Breast epithelium (tissue), 4 donors: ENCODE measurements at places on chromosomes 1 and 21.

DNA sequence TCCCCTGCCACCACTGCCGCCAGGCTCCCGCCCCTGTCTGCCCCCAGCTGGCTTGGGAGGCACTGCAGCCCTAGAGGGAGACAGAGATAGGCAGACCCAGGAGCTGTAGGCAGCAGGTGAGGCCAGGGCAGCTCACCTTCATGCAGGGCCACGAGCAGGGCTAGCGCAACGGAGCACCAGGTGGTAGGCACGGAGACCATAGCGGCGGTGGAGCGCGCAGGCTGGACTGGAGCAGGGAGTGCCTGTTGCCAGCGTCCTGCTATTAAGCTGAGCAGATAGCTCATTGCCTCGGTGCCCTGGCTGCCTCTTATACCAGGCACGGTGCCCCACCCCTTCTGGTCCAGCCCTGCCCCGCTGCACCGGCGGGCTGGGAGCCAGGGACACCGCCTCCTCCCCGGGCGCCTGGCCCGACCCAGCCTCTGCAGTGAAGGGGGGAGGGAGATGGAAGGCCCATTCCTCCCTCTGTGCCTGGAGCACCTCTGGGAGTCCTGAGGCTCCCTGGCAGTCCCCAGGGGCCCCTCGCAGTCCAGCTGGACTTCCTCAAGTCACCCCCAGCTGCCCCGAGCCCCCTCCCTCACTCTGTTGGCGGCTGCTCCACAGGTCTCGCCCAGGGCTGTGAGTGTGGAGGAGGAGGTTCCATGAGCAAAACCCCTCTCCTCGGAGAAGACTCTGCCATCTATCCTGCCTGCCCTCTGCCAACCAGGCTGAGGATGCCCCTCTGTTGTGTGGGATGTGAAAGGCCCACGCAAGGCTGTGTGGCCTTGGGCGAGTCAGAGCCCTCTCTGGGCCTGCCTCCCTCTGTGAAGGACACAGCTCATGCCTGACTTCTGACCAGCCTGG is at the start of gene EDN2:
Gene EDN2 (minus strand): TSS at position 282 of the 840 bp plus-strand sequence. CDS start 82 bp downstream, at position 200.
- DNase-seq: peak; percentile 74

DNA sequence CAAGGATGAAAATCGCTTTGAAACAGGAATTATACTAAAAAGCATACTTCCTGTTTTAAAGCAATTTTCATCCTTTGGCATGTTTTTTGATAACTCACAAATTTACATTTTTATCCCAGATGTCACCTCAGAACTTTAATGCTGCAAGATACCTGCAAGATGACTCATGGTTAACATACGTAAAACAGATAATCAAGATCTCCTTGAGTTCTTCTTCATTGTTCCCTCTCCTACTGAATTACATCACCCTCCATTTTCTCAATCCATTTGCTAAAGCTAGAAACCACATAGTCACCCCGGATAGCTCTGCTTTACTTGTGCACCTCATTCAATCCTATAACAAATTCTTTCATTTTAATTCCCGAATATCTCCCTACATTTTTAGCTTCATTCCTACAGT is 1114.2 kb downstream of the PLA2G4A start:
- DNase-seq: no peak

DNA sequence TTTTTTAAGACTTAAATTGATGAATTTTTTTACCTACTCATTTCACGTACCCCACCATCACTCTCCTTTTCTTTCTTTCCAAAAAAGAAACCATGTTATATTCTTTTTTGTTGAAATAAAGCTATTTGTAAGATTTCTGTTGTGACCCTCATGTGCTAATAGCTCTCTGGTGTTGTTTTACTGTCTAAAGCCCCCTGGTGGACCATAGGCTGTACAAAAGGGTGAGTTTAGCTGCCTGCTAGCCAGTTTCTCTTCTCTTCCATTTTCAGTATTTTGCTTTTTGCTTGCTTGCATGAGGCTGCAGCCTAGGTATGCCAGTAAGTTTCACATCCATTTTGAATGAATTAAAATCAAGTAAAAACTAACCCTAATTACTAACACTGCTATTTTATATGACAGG is 15.6 kb upstream of the VAMP3 start:
- no peak for DNase-seq

DNA sequence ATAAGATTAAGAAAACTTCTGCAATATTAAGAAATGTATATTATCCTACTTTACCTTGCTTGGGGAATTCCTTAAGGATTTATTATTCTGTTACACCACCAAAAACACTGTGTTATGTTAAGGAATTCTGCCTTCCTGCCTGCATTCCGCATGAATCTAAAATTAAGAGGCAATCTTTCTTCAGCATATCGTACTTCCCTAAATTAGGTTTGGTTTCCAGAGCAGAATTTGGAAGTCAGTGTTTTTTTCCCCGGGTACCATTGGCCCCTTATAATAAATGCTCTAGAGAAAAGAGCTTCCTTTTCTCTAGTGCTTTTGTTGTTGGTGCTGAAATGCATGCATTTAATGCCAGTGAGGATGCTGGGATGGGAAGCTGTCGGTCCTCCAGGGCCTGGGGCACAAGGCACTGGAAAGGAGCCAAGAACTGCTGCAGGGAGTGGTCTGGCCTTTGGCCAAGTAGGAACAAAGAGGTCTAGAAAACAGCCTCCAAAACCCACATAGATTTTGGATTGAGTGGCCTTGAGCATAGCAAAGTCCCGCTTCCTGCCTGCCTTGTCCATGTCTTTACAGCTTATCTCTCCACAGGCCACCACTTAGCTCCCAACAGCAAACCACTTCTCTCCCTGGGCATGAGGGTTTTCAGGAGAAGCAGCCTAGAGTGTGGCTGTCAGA is 69.9 kb downstream of the RRAGC start:
- DNase-seq: no peak

DNA sequence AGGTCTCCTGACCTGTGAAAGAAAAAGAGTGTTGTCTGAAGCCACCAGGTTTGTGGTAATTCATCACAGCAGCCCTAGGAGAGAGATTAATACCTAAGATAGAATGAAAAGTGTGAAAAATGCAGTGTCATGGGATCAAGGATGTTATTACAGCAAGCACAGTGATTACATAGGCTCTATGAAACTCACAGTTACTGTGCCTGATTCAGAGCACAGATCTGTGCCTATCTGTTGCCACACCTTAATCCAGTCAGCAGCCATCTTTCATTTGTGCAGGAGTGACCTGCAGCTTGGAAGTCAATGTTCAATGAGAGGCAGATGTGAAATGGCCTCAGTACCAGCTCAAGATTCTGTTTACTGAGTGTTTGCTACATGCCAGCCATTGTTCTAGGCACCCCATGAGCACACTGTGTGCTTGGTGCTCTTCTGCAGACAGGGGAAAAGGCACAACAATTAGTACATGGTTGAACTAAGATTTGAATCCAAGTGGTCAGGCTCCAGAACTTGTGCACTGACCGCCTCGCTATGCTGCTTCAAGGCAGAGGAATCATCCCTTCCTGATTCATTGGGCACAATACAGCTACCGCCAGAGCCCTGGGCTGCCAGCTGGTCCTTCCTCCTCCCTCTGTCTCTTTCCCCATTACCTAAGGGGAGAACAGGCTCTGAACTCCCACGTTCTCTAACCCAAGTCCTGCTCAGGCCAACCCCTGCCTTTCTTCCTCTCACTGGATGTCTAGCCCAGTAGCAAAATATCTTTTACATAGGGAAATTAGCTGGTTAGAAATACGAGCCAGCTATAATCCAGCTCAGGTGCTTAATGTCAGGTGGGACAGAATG is 56.3 kb upstream of the NEK2 start:
- DNase-seq: no peak

DNA sequence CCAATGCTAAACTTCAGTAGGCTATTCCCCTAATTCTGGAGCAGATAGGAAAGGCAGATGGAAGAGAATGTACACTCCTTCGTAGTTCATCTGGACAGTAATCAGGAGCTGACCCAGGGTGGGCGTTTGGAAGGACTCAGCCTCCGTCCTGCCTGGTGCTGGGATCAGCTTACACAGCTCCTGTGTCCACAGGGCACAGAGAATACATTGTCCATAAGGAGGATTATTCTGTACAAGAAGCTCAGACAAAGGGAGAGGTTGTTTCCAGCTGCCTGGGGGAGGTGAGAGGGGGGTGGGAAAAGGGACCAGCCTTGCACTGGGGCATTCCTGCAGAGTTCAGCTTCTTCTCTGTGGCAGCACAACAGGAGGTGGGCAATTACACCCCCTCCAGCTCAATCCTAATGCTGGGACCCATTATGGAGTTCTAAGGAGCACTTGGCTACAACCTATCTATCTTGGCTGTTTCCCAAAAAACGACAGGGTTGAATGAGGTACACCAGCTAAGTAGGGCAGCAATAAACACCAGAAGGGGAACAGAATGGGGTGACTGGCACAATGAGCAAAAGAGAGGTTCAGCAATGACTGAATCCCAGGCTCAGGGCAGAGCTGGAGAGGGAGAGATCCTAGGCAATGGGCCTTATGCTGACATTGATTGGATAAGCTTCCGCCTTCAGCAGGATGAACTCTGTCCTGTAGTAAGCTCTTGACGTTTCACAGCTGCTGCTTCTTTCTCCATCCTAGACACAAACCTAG is 7.4 kb downstream of the MED8 start:
- no peak for DNase-seq

GRCh38 chr21:36508948-36509347 is 29.0 kb upstream of the CLDN14 start:
- no peak for DNase-seq

DNA sequence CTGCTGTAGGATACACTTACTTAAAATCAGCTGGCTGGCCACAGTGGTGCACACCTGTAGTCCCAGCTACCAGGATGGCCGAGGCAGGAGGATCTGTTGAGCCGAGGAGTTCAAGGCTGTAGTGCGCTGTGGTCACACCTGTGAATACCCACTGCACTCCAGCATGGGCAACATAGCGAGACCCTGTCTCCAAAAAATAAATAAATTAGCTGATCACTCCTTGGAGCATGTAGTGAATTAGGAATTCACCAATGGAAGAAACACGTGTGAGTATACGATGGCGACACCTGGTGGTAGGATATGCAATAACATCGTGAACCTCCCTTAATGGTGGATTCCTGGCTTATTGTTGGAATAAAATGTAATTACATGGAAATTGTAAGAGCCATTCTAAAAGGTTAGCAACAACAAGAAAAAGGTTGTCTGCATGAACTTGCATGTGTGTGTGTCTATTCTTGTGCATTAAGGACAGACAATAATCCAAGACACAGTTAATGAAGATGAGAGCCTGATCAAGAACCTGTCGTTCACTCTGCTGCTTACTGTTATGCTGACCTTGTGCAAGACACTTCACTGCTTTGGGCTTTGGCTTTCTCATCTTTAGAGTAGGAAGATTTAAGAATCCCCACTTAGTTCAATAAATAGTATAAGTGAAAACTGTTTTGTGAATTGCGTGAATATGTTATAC is 38.6 kb upstream of the COX20 start:
- peak; percentile 41 for DNase-seq

DNA sequence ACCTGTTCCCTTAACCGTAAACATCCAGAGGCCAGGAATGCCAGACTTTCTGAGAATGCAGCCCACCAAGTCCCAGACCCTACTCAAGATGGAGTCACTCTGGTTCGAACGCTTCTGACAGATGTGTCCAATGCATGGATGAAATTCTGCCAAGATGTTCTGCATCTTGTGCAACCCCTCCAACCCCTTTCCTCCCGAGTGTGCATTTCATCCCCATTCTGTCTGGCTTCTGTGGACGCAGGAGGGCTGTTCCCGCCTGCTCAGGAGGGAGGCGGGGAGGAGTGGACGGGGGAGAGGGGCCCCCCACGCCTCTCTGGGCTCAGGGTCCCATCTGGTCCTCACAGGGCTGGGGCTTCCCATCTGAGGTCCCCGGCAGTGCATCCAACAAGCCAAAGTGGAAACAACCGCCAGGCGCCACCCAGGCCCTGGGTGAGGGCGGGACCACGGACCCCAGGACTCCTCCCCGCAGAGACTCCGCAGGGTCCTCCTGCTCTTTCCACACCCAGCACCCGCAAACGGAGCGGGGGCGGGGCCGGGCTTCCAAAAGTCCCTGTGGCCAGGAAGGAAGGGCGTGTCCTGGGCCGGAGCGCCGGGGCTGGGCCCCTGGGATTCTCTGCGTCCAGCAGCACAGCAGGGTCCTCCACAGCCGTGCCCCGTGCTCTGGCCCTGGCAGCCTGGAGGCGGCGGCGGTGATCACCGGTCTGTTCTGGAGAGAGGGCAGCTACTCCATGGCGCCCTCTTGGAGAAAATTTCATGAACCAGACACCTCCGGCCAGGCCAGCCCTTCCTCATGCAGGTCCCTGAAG is 27.8 kb upstream of the SUMO3 start:
- peak; percentile 50 for DNase-seq

- no peak for DNase-seq
These were observed 972 bp downstream of the PGBD2 start for GRCh38 chr1:248906753-248907661.

- DNase-seq: no peak
These were observed 278.0 kb downstream of the RGS7 start for GRCh38 chr1:241079047-241079446.

GRCh38 chr21:29195981-29196669 is 65.7 kb downstream of the MAP3K7CL start:
- DNase-seq: no peak

DNA sequence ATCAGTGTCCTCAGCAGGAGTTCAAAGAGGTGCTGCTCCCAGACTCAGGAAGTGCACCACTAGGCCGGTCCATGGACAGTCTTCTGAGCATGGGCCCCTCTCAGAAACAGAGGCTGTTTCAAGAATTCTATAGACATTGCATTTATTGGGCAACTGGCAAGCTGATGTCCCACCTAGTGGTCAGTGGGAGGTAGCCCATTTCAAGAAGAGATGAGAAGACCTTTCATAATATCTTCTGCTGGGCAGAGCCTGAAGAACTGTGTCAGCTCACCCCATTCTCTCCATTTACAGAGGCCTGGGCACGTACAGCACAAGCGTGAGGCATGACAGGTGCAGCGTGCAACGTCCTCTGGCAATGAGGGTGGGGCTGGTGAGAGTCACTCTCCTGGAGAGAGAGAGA is 216.0 kb downstream of the DYRK1A start:
- no peak for DNase-seq

DNA sequence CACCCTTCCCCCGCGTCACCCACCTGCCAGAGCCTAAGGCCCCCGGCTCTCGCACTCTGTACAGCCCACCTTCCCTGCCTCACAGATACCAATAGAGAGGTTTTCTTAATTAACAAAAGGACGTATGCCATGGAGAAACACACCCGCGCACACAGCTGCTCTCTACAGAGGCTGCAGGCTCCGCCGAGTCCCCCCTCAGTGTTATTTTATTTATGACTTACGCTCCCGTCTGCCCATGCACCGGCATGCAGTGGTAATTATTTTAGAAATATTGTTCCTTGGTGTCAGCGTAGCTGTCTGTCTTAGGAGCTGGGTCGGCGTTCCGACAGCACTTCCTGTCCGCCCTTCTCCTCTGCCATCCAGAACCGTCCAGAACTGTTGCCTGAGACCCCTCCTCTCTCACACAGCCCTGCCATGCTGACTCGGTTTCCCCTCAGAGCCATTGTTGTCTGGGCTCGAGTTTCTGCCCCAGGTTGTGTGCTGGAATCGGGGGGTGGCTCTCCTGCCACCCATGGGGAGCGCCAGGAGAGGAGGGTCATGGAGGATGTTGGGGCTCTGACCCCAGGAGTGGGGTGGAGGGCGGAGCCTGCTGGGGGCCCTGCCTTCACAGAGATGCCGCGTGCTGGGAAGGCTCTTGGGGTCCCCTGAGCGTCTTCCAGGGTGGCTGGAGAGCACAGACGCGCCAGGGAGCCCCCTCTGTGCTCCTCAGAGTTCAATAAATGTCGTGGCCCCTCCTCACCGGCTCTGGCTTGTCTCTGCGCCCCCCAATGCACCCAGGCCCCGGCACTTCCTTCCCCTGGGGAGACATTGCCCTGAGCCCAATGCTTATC is 39.6 kb upstream of the COL6A1 start:
- DNase-seq: no peak

- DNase-seq: no peak
These were observed 60.4 kb downstream of the LEPR start for GRCh38 chr1:65480684-65481405.

- DNase-seq: no peak
These were observed 13.8 kb downstream of the UQCRH start for GRCh38 chr1:46317323-46317722.
